ENCODE measurements at places on chromosomes 2 and 18.

DNA sequence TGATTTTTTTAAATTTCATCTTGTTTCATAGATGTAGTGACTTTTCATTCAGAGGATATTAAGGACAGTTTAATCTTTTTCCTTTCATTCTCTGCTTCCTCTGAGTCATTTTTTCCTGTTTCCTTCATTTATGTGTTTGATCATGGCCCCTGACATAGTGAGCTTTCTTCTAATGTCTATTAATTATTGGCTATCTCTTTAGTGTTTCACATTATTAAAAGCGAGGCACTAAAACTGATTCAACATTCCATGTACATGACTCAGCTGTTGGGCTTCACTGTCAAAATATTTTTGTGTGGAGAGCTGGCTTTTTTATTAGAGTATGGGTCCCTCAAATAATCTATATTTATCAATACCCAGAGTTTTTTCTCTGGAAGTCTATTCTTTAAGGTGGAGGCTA is 125.8 kb downstream of the THSD7B start:
- DNase-seq, result no peak

DNA sequence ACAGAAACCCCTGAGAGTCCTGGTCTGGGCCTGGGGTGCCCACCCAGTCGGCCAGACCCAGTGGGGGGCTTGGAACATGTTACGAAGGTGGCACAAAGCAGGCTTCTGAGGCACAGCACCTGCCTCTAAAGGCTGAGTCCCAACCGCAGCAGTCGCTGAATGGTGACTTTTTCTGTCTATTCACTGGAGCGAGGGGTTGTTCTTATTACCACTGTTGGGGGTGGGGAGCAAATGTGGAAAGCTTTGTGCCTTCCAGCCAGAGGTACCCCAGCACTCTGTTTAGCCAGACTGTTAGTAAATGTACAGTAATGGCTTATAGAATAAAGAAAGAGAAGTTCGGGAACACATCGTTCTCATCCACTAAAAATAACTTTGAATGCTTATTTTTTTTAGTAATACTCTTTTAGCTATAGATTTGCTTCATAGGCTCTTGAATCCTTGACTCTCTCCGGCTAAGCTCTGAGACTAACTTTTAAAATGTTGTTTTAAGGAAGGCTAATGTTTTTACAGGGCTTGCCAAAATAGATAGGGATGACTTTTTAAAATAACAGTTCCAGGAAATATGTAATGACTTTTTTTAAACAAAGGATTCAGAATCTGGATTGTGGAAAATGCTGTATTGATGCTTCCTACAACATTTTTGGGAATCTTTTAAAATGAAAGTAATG is 23.4 kb upstream of the PTPN2 start:
- DNase-seq, result no peak

GRCh38 chr2:226048611-226049010 is 649.1 kb downstream of the NYAP2 start:
- no peak for DNase-seq

DNA sequence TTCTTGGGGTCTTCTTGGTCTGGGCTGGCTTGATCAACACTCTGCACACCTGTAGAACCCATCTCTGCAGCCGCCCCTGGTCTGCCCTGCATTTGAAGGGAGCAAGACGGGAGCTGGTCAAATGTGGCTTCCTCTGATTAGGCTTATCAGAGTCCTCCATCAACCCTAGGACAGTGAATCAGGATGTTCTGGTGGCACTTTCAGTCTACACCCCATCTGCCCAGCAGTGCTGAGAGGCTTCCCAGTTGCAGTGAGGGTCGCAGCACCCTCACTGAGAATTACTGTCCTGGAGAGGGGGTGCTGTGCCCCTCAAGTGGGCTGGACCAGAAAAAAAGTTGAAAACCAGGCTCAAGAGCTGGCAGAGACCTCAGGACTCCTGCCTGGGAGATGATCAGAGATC is 152.9 kb downstream of the DYSF start:
- DNase-seq, result peak; percentile 17

All from RWPE2 (cell line).